ENCODE measurements at places on chromosomes 12 and 14.

DNA sequence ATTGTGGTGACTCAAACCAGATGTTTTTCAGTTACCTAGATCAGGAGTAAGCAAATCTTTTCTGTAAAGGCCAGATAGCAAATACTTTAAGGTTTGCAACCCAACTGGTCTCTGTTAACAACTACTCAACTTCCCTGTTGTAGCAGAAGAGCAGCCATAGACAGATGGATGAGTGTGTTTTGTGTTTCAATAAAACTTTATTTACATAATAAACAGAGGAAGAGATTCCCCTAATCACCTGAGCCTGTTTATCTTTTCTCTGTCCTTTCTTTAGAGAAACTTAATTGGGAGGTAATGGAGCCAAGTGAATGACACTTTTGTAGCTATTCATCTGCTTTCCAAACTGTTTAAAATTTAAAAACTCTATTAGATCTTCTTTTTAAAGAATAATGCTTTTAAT, 365.1 kb downstream of the IPO8 start:
- DNase-seq, result no peak

- no peak for DNase-seq
Observed at GRCh38 chr12:76400136-76400535, 51.9 kb upstream of the BBS10 start.

- DNase-seq, result peak; percentile 1
Observed at GRCh38 chr12:46300910-46301309, 32.1 kb upstream of the SLC38A1 start.

GRCh38 chr14:100565650-100566049, 21.6 kb downstream of the BEGAIN start:
- DNase-seq, result no peak

DNA sequence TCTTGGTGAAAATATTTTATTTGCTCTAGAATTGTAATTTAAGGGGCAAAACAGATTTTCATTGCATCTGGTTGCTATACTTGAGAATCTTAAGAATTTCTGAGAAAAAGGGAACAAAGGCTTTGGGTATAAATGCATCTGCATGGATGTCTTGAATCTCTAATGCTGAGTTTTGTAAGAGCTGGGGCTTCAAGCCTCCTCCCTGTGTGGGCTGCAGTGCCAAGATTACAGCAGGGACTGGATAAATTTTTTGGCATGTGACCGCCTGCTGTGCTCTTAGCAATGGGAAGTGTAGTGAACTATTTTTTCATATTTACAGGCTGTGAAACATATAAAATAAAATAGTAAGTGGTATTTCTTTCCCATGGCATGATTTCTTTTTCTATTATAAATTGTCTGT, 70.0 kb downstream of the SLC38A6 start:
- no peak for DNase-seq

- DNase-seq, result no peak
Observed at GRCh38 chr14:85063747-85064146, 466.2 kb upstream of the FLRT2 start.

DNA sequence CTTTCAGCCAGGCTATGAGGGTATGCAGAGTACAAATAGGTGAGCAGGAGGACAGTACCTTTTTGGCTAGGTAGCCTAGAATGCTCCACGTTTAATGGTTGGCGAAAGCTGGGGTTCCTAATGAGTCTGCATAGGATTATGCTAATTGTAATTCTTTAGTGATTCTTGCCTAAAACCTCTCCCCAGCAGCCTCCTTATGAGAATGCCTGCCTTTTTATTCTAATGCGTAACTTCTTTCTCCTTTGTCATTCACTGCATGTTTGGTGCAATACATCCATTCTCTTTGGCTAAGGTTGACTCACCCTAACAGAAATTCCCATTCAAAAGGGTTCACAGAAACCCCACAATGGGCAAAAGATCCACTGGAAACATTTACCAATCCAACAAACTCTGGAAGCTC, 752.2 kb downstream of the FSCB start:
- no peak for DNase-seq

DNA sequence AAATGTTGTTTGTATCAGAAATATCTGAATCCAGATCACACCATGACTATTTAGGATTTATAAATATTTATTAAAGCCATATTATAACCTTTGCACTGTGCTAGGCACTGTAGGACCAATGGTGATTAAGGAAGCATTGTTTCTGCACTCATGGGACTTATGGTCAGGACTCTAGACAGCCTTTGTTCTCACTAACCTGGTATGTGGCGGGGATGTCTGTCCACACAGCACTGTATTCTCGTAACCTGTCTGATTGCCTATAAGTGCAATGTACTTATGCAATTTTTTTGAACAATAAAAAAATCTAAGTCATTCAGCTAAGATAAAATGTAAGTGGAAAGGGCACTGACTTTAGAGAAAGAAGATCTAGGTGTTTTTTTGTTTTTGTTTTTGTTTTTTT, 6.7 kb upstream of the SSPN start:
- no peak for DNase-seq

DNA sequence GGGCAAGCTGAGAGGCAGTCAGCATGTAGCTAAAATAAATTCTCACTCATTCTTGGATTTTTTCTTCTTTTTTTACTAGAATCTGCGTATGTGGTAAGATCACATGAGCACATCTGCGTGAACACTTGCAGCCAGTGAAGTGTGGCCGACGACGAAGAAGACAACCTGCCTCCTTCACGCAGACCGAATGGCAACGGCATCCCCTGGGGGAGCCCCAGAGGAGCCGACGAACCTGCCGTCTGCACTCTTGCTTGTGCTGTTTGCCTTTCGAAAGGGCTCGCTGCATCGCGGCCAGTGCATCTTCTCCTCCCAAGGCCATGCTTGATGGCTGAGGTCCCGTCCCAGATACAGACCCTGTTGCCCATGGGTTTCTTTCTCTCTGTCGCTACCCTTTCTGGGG, 113.8 kb downstream of the KCNK10 start:
- DNase-seq, result no peak

DNA sequence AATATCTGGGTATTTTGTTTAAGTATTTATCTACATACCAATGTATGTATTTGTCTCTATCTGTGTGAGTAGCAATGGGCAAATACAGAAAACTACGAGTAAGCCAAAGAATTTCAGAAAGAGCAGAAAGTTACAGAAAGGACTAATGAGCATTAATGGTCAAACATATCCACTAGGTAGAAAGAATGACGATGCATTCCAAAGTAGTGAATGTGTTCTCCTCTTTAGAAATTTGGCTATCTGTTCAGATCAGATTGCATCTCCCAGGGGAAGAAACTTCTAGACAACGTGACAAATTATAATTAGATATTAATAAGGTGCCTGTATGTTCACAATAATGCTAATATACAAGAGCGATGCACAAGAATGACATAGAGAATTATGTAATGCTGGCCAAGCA, 194.5 kb upstream of the GZMB start:
- DNase-seq, result no peak

DNA sequence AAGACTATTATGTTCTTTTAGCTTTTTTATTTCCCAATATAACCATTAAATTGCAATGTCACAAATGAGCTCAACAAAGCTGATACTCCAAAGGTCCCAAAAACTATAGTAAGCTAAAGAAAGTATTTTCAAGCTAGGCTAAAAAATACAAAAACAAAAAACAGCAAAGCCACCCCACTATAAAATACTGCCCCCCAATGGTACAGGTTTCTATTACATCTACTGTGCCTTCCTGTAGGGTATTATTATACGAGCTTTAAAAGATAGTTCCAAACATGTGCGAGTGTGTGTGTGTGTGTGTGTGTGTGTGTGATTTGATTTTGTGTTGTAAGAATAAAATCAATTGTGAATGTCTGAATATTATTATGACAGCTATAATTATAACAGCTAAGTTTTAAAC, 1.1 kb downstream of the IFNG start:
- DNase-seq, result no peak

GRCh38 chr12:112322441-112322840, 59.8 kb downstream of the HECTD4 start:
- no peak for DNase-seq

- DNase-seq, result no peak
Observed at GRCh38 chr12:112126911-112127310, 1.6 kb downstream of the TRAFD1 start.

DNA sequence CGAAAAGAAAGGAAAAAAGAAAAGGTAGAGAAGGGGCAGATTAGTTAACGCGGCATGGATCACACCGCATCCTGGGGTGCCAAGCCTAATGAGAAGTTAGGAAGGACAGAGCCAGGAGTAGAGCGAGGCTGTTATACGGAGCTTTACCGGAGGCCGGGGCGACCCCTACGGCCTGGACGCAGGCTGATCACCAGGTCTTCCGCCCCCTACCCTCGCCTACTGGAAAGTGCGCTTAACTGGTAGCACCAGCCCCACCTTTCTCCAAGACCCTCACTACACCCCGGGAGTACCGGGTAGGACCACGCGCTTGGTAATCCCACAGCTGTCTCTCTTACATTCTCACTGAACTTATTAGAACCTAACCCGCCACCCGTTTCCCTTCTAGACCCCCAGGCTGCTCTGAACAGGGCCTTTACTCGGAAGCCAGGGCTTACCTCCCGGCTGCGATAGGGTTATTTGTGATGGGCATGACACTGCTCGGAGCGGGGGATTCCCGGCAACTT, 33.8 kb downstream of the WBP11 start:
- no peak for DNase-seq

DNA sequence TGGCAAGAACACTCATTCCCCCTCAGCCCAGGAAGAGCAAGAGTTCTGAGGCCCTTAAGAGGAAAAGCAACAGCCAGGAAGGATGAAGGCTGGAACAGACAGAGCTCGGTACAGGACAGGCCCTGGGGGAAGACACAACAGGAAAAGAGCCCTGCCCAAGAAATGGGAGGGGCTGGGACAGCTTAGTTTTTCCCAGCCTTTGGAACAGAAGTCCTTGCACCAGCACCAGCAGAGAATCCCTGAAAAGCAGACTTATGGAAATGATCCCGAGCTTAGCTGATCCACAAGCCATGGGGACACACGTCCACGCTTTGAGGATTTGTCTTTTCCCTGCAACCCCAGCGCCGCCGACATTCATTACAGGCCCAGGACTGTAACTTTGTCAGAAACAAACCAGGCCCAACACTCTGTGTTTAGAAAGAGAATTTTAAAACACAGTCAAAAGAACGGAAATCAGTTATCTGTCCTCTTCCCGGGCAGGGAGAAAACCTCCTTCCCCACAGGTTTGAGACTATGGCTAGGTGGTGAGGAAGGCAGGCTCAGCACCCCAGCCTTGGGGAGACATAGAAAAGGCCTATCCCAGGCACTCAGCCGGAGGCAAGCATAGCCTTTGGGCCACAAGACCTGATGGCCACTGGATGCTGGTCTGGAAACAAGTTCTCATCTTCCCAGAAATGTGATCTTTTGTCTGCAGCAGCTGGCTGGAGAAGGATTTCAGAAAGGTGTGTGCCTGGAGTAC, 4.0 kb upstream of the AVIL start:
- DNase-seq, result no peak

- DNase-seq, result no peak
Observed at GRCh38 chr12:131755305-131756113, 44.6 kb downstream of the SFSWAP start.

DNA sequence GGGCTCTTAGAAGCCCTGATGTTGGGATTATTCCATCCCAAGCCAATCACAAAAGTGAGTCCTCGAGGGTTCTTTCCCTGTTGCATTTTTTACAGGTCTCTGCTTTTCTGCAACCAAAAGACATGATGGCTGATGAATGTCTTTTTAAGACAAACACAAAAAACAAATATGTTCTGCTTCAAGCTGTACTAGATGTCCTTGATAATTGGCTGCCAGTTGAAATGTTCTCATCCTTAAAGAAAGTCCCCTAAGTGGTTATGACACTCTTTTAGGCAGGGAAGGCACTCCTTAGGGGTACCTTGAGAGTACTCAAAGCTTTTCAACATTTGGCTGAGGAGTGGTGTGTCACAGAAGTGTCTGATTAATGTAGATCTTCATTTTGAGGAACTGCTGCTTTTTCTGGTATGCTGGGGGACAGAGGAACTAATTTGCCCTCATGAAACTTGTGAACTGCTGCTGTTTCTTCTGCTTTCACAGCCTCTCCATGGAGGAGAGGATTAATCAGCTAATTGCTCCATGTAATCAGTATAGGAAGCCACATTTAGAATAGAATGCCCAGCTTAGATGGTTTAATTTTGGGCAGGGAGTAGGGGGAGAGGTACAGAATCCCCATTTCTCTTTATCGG, 22.8 kb upstream of the IGF1 start:
- DNase-seq, result no peak

DNA sequence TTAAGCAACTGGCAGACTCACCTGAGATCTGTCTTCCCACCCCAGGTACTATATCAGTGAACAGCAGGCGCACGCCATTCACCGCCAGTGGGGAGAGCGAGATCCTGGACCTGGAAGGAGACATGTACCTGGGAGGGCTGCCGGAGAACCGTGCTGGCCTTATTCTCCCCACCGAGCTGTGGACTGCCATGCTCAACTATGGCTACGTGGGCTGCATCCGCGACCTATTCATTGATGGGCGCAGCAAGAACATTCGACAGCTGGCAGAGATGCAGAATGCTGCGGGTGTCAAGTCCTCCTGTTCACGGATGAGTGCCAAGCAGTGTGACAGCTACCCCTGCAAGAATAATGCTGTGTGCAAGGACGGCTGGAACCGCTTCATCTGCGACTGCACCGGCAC, 544.5 kb downstream of the NRXN3 start:
- DNase-seq, result no peak

- no peak for DNase-seq
Observed at GRCh38 chr12:116931665-116932064, 20.9 kb downstream of the FBXW8 start.

DNA sequence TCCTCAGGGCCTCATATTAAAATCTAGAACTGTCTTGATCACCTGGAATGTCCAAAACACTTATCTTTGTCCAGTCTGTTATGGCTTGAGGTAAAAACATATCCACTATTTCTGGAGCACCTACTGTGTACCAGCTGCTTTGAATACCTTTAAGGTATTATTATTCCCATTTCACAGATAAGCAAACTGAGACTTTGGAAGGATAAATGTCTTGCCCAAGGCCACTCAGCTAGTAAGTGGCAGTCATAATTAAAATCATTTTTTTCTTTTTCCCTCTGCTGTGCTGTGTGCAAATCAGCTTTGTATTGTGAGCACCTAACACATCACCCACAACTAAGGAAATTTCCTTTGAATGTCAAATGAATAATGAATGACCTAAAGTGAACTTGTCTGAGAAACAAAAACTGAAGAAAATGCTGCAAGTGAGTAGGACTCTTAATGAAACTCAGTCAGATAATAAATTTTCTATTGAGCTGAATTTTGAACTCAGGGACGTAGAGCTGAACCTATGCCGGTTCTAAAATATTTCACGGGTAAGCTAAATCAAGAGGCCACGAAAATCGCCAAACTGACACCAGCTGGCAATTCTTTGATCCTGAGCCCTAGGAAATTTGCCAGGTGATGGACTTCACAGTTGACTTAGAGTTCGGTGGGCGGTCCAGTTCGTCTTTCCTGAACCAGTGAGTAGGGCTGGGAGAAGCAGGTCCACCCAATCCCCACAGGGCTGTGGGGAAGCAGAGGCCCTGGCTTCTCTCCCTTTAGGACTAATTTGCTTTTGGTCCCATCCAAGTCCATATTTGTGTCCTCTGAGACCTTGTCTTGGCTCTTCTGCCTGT, 159.7 kb upstream of the PWP1 start:
- no peak for DNase-seq

DNA sequence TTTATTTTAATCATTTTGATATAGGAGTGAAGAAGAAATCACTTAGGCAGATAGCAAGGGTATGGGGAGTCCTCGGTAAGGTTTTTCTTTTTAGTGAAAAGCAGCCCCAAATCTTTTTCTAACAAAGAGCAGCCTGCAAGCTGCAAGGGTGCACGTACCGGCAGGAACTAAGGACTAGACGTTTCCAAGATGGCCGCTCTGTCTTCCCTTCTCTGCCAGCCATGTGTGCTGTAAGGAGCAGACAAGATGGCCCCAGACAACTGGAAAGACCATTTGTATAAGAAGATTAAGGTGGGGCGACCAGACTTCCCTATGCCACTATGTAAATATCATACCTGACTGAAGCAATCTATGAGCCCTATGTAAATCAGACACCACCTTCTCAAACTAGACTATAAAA, 79.6 kb downstream of the TXNDC16 start:
- DNase-seq, result no peak
